Urothelium cell line (cell line): ENCODE measurements at places on chromosomes 4 and X.

DNA sequence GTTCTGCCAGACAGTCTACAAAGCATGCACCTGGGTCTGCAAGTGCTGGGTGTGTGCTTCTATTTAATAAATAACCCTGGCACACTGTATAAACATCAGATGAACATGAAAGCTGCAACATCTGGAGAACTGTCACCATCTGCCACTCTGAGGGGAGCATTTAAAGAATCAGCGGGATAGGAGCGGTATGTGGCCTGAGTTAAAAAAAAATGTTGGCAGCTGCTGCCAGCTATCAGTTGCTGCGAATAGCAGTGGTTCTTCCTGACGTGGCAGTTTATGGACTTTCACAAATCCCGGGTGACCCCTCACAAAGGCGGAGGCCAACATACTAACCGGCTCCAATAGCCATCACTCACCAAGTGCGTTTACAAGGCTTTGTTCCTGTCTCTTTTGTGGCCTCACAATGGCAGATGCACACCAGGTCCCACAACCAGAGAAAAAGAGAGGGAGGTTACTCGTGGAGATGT lies 95.1 kb downstream of the RASL11B start:
- no peak for DNase-seq

DNA sequence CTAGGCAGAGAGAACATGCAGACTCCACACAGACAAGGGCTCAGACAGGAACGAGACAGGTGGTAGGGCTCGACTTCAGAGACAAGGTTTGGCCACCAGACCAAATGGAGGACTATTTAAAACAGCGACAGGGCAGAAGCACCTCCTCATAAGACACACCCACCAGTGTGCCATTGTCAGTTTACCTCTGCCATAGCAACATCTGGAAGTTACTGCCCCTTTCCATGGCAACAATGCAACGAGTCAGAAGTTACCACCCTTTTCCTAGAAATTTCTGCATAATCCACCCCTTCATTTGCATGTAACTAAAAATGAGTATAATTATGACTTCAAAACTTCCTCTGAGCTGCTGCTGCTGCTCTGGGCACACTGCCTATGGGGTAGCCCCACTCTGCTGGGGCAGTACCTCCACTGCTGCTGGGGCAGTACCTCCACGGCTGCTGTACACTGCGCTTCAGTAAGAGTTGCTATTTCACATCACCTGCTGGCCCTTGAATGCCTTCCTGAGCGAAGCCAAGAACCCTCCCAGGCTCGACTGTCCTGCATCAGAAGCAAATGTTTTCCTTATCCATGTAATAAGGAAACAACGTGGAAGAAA lies 2222.3 kb upstream of the AGA start:
- no peak for DNase-seq

GRCh38 chrX:74133156-74133796 lies 170.7 kb upstream of the ZCCHC13 start:
- DNase-seq: peak; percentile 47

- DNase-seq: no peak
These were observed 727.6 kb upstream of the MAGEB2 start for GRCh38 chrX:29487714-29488113.

DNA sequence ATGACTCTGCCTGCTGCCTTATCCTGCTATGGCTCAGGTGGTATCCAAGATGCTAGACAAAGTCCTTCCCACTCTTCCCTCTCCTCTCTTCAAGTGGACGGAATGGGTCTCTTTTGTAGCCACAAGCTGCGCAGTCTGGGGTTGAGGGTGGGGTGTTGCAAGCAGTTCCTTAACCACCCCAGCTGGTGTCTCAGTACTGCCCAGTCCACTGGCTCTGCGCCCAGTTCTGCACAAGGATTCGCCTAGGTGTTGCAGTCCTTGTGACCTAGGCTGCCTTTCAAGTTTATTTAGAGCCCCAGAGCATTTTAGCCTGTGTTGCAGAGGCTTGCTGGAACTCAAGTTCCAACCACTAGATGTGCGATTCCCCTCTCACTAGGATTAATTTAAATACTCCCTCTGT lies 120.7 kb downstream of the NEXMIF start:
- DNase-seq: no peak

DNA sequence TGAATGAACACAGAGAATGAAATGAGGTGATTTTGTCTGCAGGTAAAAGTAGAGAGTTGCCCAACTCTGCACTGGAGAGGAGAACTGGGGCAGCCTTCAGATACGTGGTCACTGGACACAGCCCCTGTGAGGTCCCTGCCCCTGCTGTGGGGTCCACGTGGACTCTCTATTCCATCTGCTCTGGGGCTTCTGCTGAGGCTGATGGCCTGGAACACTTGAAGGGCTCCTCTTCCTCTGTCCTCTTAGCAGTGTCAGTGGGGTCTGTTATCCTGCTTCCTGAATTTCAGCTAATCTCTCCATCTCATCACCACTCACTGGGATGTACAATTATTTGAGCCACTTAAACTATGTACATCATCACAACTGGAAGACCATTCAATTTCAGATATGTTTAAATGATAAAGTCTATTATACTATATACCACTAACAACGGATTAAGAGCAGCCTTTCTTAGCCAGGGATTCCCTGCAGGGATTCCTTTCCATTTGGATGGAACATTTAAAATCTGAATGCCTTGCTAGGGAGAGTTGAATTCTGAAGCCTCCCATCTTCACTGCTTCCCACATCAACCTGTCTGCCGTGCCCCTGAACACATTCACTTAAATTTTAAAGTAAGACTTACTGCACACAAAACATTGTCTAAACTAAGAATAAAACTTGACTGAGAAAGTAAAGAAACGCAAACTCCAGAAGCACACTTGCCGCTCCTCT lies 74.0 kb downstream of the CC2D2A start:
- no peak for DNase-seq

DNA sequence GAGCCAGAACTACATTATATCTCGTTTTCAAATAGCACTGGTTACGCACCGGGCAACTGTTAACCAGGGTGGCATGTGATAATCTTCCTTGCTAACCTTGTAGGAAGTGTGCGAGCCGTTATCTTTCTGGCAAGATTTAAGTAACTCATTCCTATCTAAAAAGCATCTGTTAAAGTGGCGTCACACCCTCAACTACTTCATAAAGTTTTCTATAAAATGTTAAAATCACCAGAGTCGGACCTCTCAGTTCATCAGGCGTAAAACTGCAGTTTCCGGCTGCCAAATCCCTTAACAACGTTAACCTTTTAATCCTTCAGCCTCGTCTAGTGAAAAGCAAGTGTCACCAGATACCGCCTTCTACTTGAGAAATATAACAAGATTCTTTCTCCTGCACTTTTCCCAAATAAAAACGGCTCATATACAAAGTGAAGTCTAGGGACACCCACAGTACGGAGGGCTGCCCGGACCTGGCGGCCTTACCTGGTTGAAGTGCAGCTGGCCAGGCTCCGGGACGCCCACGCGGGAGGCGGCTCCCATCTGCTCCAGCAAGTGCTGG lies 1.2 kb downstream of the SLC39A8 start:
- no peak for DNase-seq

DNA sequence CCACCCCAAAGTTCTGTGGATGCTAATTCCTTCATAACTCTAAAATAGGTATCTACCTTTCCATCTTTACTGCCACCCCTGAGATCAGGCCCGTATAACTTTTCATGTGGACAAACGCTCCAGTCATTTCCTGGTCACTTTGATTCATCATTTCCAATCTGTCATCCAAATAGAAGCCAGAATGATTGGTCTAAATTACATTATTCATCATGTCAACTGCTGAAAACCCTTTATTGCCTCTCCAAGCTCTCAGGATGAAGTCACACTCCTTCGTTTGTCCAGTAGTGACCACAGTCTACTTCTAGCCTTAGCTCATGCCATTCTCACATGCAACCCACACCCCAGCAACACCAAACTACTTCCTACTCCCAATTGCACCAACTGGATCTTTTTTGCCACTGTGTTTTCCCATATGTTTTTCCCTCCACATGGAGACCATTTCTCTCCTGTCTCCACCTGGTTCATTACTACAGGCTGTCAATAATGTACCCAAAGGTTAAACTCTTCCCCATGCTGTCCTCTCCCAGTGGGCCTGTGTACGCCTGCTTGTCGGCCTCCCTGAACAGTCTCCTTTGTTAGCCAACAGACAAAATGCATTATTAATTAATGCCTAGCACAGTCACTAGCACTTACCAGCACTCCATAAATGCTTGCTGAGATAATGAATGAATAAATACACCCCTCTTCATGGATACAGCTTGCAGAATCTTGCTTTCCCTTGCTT lies 382.6 kb upstream of the NOCT start:
- DNase-seq: no peak

- no peak for DNase-seq
These were observed 1511.1 kb downstream of the TECRL start for GRCh38 chr4:62898115-62898514.

DNA sequence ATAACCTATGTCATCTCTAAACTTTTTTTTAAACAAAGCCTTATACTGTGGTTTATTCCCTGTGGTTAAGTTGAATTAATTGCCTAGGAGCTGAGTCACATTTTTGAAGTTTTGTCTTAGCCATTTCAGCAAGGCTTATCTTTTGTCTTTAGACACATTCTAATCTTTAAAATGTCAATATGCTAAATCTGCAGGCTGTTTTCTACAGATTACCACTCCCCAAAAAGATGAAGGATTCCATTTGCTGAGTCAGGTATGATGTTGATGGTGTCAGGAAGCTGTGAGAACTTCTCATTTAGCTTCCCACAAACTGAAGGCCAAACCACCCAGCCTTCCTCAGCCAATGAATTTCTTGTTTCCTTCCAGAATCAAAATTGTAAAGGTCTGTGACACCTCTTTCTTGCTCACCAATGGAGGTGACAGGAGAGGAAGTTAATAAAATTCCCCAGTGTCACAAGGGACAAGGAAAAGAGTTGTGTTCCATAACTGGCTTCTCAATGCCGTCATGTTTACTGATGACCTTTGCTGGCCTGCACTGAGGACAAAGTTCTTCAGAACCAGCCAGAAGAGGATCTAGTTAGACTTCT lies 3.7 kb upstream of the CXCL6 start:
- no peak for DNase-seq

DNA sequence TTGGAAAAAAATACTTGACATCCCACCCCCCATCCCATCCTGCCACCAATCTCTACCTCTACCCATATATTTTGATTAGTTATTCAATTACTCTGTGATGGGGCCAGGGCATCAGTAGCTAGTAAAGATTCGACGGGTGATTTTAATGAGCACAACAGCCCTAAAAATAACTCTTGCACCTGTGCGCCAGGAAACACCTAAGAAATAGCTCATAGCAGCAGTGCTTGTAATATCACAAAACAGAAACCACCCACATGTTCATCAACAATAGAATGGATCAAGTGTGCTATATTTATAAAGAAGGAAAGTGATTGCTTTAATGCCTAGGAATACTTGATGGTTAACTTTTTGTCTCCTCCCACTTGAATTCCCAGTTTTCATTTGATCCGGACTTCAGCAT lies 225.6 kb upstream of the LCORL start:
- no peak for DNase-seq

GRCh38 chr4:95869961-95870500 lies 30.1 kb downstream of the PDHA2 start:
- DNase-seq: no peak

- DNase-seq: no peak
These were observed 104.1 kb downstream of the PHOX2B start for GRCh38 chr4:41644288-41644914.

DNA sequence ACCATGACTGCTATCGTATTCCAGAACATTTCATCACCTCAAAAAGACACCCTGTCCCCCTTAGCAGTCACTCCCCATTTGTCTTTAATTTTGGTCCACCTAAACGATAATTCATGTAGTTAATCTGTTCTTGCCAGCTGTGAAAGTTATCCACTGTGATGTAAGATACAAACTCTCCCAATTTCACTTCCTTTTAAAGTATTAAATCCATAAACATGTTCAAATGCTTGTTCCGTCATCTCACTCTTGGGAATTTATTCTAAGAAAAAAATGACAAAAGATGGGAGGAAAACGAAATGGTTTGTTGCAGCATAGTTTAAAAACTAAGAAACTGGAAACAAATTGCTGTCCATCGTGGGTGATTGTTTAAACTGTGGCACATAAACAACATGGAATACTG lies 53.7 kb upstream of the IRF2 start:
- no peak for DNase-seq

- DNase-seq: no peak
These were observed 829.9 kb downstream of the FAT4 start for GRCh38 chr4:126144543-126145237.

DNA sequence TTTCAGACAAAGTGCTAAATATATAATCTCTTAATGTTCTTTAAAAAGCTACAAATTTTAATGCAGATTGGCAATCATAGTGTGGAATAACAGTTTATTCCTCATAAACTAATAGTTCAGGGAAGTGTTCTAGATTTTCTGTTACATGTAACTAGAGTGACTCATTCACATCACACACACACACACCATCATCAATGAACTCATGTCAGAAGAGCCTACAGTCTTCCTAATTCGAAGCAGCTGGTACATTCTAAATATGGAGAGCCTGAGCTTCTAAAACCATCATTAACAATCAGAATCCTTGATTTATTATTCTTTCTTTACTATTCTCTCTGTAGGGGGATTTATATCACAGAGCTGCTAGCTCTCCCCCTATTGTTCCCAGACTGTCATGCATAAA lies 49.6 kb downstream of the DKK2 start:
- no peak for DNase-seq

DNA sequence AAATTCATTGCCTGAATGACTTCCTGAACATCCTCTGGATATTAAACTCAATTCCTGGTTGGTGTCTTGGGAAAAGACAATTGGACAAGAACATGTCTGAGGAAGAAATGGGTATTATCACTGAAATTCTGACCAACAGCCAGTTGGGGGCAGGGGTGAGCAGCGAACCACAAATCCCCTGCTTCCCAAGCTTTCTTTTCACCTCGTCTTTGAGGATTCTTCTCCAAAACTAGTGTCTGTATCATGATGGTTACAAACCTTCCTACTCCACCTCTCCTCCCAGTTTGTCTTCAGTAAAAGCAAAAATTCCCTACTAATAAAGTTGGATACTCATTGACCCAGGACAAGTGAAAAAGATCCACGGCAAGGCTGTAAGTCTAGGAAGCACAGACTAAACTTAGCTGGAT lies 48.3 kb upstream of the WDR1 start:
- DNase-seq: peak; percentile 38

DNA sequence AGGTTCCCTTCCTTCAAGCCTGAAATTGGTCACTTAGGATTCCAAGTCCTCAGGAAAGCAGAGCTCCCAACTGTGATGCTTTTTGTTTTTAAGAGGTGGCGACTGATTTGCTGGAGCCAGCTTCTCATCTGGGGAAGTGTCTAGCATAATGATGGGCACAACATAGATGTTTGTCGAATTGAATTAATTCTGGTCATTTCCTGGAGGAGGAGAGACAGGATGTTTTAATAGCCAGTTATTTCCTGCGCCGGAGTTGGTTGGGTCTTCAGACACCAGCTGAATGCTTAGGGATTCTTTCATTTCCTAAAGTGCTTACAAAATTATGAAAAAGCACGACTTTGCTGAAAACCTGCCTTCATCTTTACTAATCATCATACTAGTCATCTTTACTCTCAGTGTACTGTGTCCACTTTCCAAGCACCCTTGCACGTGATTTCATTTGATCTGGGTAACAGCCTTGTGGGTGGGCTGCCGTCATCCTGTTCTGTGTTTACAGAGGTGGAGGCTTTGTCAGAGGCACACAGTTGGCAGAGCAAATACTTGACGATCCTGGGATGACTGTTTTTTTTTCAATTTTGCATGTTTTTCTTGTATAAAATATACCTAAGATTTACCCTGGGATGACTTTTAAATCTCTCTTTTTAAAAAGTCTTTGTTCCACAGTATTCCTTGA lies 49.5 kb downstream of the RGS12 start:
- no peak for DNase-seq

GRCh38 chr4:15003401-15003890 lies 1.2 kb downstream of the CPEB2 start:
- DNase-seq: peak; percentile 30

- no peak for DNase-seq
These were observed 35.1 kb downstream of the RPS6KA3 start for GRCh38 chrX:20231598-20231997.
